ENCODE measurements at places on chromosomes 2 and 18.

DNA sequence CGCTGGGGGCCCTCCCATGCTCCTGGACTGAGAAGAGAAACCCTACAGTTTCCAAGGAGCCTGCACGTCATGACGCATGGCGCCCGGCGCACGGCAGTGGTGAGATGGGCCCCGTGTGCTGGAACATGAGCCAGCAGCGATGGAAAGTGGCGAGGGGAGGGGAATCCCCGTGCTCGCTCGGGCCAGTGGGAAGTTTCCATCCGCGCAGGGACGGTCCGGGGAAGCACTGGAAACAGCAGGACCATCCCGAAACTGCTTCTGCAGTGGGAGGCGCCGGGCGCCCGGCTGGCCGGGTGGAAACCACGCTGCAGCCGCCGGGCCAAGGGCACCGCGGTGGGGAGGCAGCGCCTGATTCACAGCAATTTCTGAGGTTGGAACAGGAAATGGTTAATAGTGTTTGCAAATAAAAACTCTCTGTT, 4.9 kb upstream of the PDCD1 start:
- peak; percentile 84 for DNase-seq

DNA sequence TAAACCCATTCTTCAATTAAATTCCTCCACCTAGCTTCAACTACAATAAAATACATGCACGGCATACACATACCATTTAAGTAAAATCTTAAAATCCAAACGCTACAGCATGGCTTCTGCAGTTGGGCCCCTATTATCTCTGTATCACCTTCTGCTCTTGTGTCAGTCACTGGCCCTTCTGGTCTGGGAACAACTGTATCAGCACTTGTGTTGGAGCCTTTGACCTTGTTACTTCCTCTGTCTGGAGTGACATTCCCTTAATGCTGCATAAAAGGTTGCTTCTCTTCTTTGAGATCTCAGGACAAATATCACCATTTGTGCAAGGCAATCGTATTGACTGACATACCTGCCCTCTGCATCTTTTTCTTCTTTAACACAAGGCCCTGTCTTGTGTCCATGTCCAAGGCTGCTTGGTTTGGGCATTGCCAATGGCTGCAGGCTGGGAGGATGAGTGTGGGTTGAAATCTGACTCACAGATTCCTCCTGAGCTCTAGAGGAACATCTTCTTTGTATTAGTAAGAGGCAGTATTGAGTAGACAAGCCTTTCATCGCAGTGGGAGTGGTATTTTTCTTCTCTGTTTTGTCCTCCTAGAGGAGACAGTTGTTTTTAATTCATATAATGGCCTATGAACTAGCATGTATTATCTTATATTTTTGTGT, 267.8 kb upstream of the TRIB2 start:
- DNase-seq: no peak

- peak; percentile 34 for DNase-seq
Observed at GRCh38 chr2:200466425-200467418, 43.1 kb downstream of the KCTD18 start.

GRCh38 chr18:48920408-48921038, 30.2 kb downstream of the SMAD7 start:
- DNase-seq: no peak

- DNase-seq: no peak
Observed at GRCh38 chr2:239056611-239057010, 208.7 kb downstream of the TWIST2 start.

DNA sequence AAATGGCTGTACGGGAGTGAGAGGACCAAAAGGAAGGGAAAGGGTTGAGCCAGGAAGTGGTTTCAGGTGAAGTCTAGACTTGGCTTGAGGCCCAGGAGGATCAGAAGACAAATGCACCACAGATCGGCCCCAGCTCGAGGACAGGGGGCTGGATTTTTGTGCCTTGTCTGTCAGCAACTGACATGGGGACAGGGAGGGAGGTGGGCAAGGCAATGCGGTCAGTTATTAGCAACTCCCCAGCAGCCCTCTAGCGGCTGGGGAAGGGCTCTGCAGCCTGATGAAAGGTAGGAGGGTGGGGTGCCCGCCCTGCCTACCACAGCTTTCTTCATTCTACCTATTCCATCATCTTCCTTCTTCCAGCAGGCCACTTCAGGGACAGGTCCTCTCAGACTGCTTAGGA, 50.0 kb downstream of the CPO start:
- DNase-seq: peak; percentile 25

- no peak for DNase-seq
Observed at GRCh38 chr2:12636837-12637581, 79.7 kb upstream of the TRIB2 start.

DNA sequence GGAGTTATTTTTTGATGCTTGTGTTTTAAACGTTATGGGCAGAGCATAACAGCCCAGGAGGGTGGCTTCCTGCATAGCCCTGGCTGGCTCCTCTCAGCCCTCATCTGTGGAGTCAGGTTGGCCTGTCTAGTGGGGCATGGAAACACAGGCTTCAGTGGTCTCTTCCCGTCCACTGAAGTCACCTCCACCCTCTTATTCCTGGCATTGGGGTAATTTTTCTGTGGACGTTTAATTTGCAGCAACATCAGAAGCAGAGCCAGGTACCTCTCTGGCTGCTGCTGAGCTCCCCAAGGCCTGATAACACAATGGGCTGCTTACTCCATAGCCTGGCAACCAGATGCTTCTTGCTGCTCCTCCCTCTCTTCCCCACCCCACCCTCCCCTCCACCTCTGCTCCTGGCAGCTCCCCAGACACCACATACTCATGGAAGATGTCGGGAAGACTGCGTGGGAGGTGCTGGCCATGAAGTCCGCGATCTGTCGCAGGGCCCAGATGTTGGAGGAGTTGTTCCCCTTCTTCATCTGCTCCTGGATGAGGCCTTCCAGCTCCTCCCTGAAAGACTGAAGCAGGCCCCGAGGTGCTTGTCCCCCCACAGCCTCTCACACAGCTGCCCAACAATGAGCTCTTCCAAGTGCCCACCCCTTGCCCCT, 64.0 kb downstream of the ADD2 start:
- DNase-seq: no peak

GRCh38 chr18:22285361-22286140, 116.2 kb downstream of the GATA6 start:
- DNase-seq: no peak

DNA sequence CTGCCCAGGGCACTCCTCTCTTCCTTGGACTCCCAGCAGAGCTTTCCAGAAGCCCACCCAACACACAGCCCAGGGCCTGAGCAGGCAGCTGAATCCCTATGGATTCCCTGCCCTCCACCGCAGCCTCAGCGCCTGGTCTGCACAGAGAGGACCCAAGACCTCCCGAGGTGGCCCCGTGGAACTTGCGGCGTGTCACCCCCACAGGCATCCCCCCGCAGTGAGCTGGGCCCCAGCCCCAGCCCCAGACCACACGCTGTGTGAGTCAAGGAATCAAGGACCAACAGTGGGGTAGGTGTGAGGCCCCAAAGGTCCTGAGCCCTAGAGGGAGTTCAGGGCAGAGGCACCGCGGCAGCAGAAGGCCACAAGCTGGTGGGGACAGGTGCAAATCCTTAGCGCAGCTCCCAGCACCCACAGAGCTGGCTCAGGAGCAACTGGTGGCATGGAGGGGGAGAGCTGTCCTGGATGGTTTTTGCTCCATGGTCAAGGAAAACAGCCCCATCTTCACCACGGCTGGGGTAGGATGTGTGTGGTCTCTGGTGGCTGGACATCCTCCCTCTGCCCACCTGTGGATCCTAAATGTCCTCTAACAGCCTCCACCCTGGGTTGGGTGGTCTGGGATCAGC, 8.5 kb downstream of the HS6ST1 start:
- DNase-seq: no peak

GRCh38 chr18:80247393-80247841, at the start of gene PARD6G:
PARD6G (minus strand) TSS chr18:80247514; CDS start chr18:80247348, 166 bp downstream.
- DNase-seq: peak; percentile 70

- no peak for DNase-seq
Observed at GRCh38 chr18:59470561-59471121, 111.6 kb upstream of the LMAN1 start.
